ENCODE measurements at places on chromosomes 2 and 18.

- peaks cover 3% of the 10 kb centered on the region for H3K27me3 ChIP-seq
- H3K4me3 ChIP-seq: no peak overlapping the region
- no peaks in the 10 kb centered on the region for H3K4me1 ChIP-seq
- H3K36me3 ChIP-seq: peaks cover 2% of the 10 kb centered on the region
- DNase-seq: no peak
Measured at GRCh38 chr2:46831869-46832265, 83.7 kb downstream of the MCFD2 start.

GRCh38 chr2:63614983-63615945 lies 26.5 kb downstream of the MDH1 start:
- peak overlapping the region; percentile 99 for H3K27ac ChIP-seq
- H3K4me1 ChIP-seq: peaks cover 41% of the 10 kb centered on the region
- H3K4me3 ChIP-seq: peak overlapping the region; percentile 56
- no peak for DNase-seq

GRCh38 chr2:174722942-174723592 lies 41.2 kb downstream of the CHRNA1 start:
- H3K27ac ChIP-seq: no peak overlapping the region
- H3K27me3 ChIP-seq: no peaks in the 10 kb centered on the region
- H3K36me3 ChIP-seq: no peaks in the 10 kb centered on the region
- H3K4me3 ChIP-seq: no peak overlapping the region
- no peak for DNase-seq

GRCh38 chr2:35852-36251 lies 10.5 kb downstream of the FAM110C start:
- no peaks in the 10 kb centered on the region for H3K36me3 ChIP-seq
- H3K4me3 ChIP-seq: no peak overlapping the region
- H3K4me1 ChIP-seq: peaks cover 1% of the 10 kb centered on the region
- H3K27ac ChIP-seq: no peak overlapping the region
- no peak for DNase-seq

- no peaks in the 10 kb centered on the region for H3K36me3 ChIP-seq
- no peak overlapping the region for H3K4me3 ChIP-seq
- H3K4me1 ChIP-seq: peaks cover 30% of the 10 kb centered on the region
- DNase-seq: no peak
Measured at GRCh38 chr2:65605058-65605742, 172.8 kb upstream of the SPRED2 start.

DNA sequence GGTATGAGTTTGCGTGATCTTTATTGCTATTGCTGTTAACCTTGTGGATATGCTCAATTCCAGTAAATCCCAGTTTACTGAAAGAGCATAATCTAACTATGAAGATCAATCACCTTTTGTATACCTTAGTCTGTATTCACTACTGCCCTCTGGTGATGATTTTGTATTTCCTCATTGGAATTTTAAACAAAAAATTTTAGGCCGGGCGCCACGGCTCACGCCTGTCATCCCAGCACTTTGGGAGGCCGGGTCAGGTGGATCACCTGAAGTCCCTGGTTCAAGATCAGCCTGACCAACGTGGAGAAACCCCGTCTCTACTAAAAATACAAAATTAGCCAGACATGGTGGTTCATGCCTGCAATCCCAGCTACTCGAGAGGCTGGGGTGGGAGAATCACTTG lies 5.1 kb downstream of the COMMD1 start:
- no peak overlapping the region for H3K27ac ChIP-seq
- H3K4me1 ChIP-seq: peaks cover 3% of the 10 kb centered on the region
- no peak overlapping the region for H3K4me3 ChIP-seq
- H3K36me3 ChIP-seq: peaks cover 2% of the 10 kb centered on the region
- no peaks in the 10 kb centered on the region for H3K27me3 ChIP-seq

DNA sequence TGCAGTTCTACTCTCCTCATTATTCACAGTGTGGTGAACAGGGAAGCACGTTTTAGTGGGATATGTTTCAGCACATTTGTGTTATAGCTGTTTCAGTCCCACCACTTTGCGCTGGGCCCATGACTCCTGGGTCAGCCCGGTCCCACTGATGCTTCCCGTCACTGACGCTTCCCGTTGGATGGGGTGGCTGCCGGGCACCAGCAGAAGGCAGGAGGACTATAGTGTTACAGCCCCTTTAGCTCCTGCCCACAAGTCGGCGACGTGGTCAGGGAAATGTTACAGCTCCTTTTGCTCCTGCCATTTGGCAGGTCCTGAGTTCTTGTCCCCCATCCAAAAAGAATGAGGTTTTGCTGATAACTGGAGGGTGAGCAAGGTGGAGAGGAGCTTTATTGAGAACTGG lies 732.2 kb downstream of the NR4A2 start:
- H3K36me3 ChIP-seq: no peaks in the 10 kb centered on the region
- H3K4me1 ChIP-seq: no peaks in the 10 kb centered on the region
- no peak overlapping the region for H3K27ac ChIP-seq
- H3K27me3 ChIP-seq: no peaks in the 10 kb centered on the region
- no peak overlapping the region for H3K4me3 ChIP-seq
- DNase-seq: no peak

- peak overlapping the region; percentile 91 for H3K27ac ChIP-seq
- H3K27me3 ChIP-seq: no peaks in the 10 kb centered on the region
- no peak for DNase-seq
- peaks cover 10% of the 10 kb centered on the region for H3K4me1 ChIP-seq
- H3K36me3 ChIP-seq: no peaks in the 10 kb centered on the region
Measured at GRCh38 chr18:29181151-29181901, 1004.4 kb upstream of the CDH2 start.

GRCh38 chr2:27378809-27379290 lies 1.7 kb downstream of the ZNF513 start:
- peaks cover 26% of the 10 kb centered on the region for H3K4me1 ChIP-seq
- no peak for DNase-seq
- H3K27me3 ChIP-seq: no peaks in the 10 kb centered on the region
- peaks cover 19% of the 10 kb centered on the region for H3K36me3 ChIP-seq

- DNase-seq: no peak
- H3K27me3 ChIP-seq: no peaks in the 10 kb centered on the region
- H3K4me1 ChIP-seq: peaks cover 63% of the 10 kb centered on the region
- no peaks in the 10 kb centered on the region for H3K36me3 ChIP-seq
- peak overlapping the region; percentile 88 for H3K4me3 ChIP-seq
Measured at GRCh38 chr18:9103376-9103873, 926 bp downstream of the NDUFV2 start.

DNA sequence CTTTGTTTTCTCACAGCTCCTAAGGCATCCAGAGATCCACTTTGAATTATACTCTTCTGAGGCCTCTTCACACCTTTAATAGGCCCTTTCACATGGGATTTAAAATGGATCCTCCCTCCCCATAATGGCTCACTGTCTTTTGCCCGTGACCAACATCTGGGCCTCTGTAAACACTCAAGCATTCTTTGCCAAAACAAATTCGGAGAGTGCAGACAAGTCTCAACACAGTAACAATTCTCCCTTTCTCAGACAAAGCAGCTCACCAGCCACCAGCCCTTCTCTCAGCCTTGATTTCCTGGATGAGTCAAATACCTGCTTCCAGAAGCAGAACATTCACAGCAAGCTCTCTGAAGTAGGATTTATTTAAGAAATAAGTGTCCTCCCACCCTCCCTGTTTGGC lies 14.0 kb upstream of the IMP4 start:
- DNase-seq: no peak
- H3K27me3 ChIP-seq: peaks cover 39% of the 10 kb centered on the region
- H3K4me3 ChIP-seq: peak overlapping the region; percentile 59

DNA sequence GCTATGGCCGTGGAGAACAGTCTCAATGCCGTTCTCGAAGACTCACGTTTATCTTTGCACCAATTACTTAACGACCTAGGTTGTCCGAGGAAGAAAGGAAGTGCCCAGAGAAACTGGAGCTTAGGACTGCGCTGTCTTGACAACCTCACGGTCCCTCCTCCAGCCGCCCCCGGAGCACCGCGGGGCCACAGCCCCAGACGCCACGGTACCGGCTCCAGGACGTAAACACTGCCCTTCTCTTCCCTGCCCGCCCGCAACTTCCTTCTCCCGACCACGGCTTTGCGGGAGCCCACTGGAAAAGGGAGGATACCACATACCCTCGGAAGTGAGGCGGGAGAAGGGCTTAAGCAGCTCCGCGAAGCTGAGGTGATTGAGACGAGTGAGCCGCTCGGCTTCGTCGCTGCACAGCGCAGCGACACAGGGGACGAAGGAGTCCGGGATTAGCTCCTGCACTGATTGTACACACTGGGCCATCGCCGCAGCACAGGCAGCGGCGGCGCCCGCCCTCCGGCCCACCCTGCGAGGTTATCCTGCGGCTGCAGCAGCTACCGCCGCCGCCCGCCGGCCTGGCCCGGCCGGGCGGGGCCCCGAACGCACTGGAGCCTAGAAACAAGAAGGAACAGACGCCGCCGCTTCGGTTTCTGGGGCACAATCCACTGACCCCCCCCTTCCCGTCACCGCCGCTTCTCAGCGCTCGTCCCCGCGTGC lies 483 bp downstream of the TRAPPC8 start:
- H3K27me3 ChIP-seq: peaks cover 10% of the 10 kb centered on the region
- DNase-seq: no peak
- peak overlapping the region; percentile 99 for H3K4me3 ChIP-seq
- H3K4me1 ChIP-seq: peaks cover 25% of the 10 kb centered on the region
- H3K36me3 ChIP-seq: peaks cover 2% of the 10 kb centered on the region

GRCh38 chr2:26187114-26187513 lies 14.2 kb downstream of the GAREM2 start:
- peaks cover 3% of the 10 kb centered on the region for H3K27me3 ChIP-seq
- DNase-seq: no peak
- H3K36me3 ChIP-seq: peaks cover 27% of the 10 kb centered on the region
- no peak overlapping the region for H3K4me3 ChIP-seq
- H3K4me1 ChIP-seq: peaks cover 9% of the 10 kb centered on the region
- H3K27ac ChIP-seq: no peak overlapping the region

DNA sequence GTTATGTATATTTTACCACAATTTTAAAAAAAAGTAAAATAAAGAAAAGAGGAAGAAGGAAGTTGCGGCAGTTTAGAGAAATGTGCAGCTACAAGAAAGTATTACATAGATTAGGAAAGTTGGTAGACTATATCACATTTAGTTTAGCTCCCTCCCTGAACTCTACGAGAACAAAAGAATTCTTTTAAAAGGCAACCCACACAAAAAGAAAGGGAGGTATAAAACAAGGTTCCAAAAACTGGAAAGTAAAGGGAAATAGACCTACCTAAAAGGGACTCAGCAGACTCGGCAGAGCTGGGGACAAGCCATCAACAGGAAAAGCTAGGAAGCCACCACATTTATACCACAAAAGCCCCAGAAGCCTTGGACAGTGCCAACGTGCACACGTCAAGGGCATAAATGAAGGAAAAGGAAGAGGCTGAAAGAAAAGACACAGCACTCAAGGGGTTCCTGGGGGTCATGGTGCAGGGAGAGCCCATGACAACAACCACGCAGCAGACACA lies 9.1 kb downstream of the TMEM127 start:
- H3K27me3 ChIP-seq: no peaks in the 10 kb centered on the region
- H3K36me3 ChIP-seq: peaks cover 18% of the 10 kb centered on the region
- H3K4me3 ChIP-seq: no peak overlapping the region
- no peak for DNase-seq
- peaks cover 7% of the 10 kb centered on the region for H3K4me1 ChIP-seq

DNA sequence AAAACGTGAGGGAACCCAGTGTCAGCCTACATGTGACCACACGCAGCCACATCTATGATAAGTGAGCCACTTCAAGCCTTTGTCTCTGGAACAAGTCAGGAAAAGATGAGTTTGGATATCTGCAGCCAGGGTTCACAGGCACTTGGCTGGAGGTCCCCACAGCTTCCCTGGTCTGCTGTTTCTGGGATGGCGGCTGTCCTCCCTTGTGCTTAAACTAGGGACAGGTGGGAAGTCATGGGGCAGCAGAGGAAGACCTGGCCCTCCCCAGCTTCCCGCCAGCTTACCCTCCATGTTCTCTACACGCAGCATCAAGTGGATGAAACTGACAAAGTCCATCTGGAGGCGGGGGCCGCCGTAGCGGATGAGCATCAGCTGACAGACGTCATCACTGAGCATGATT lies 38.5 kb upstream of the GALNT14 start:
- no peak for DNase-seq
- no peak overlapping the region for H3K4me3 ChIP-seq
- no peak overlapping the region for H3K27ac ChIP-seq

GRCh38 chr2:206277503-206277902 lies 3.0 kb downstream of the ZDBF2 start:
- H3K27ac ChIP-seq: no peak overlapping the region
- no peak for DNase-seq
- peaks cover 25% of the 10 kb centered on the region for H3K4me1 ChIP-seq
- peaks cover 7% of the 10 kb centered on the region for H3K36me3 ChIP-seq
- H3K27me3 ChIP-seq: no peaks in the 10 kb centered on the region

GRCh38 chr2:74462054-74462785 lies 3.0 kb downstream of the MOGS start:
- H3K27me3 ChIP-seq: no peaks in the 10 kb centered on the region
- DNase-seq: no peak
- H3K36me3 ChIP-seq: no peaks in the 10 kb centered on the region
- H3K4me3 ChIP-seq: peak overlapping the region; percentile 46
- H3K4me1 ChIP-seq: peaks cover 31% of the 10 kb centered on the region
- no peak overlapping the region for H3K27ac ChIP-seq

DNA sequence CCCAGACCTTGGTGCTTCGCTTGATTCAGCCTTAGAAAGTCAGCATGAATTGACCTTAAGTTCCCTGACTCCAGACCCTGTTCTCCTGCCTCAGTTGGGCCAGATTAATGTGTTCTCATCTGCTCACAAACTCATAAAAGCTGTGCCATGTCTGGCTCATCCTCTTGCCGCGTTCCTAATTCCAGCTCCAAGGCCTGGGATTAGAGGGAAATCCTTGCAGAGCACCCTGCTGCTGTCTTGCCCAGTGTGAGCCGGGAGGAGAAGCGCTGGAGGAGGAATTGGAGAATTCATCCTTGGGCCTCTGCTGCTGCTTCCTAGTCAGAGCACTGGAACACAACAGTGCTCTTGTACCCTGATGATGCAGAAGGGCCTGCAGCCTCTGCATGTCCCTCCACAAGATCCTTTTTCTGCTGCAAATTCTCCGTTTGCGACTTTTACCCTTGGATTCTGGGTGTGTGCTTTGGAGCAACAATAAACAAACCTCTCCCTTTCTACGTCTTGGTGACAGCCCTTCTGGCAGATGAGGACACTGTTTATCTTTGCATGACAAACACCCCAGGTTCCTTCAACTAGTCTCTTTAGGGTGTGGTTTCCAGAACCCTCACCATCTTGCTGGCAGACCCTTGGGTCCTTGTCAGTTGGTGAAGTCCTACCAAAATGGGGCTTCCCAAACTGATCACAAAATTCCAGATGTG lies 46.9 kb upstream of the CNGA3 start:
- H3K4me3 ChIP-seq: no peak overlapping the region
- no peak overlapping the region for H3K27ac ChIP-seq
- no peaks in the 10 kb centered on the region for H3K36me3 ChIP-seq
- peaks cover 20% of the 10 kb centered on the region for H3K27me3 ChIP-seq
- H3K4me1 ChIP-seq: no peaks in the 10 kb centered on the region

Data from mesothelial cell of epicardium (in vitro differentiated cells).